ENCODE measurements at places on chromosomes 2 and 18.

DNA sequence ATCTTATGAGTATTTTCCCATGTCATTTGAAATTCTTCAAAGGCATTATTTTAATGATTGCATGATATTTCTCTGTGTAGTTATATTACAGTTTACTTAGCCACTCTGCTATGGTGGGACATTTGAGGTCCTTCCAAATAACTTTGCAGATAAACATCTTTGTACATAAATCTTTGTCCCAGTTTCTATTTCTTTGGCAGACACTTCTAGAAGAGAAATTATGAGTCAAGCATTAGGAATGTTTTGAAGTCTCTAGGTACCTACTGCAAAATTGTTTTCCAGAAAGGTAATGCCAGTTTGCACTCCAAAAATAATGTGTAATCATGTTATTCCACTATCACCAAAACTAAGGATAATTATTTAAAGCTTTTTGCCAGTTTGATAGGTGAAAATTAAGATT lies 149.7 kb downstream of the EN1 start:
- DNase-seq, result no peak

GRCh38 chr2:197358931-197359330 lies 48.4 kb upstream of the ANKRD44 start:
- DNase-seq, result no peak

GRCh38 chr18:76977684-76978232 lies 154.8 kb downstream of the MBP start:
- no peak for DNase-seq

DNA sequence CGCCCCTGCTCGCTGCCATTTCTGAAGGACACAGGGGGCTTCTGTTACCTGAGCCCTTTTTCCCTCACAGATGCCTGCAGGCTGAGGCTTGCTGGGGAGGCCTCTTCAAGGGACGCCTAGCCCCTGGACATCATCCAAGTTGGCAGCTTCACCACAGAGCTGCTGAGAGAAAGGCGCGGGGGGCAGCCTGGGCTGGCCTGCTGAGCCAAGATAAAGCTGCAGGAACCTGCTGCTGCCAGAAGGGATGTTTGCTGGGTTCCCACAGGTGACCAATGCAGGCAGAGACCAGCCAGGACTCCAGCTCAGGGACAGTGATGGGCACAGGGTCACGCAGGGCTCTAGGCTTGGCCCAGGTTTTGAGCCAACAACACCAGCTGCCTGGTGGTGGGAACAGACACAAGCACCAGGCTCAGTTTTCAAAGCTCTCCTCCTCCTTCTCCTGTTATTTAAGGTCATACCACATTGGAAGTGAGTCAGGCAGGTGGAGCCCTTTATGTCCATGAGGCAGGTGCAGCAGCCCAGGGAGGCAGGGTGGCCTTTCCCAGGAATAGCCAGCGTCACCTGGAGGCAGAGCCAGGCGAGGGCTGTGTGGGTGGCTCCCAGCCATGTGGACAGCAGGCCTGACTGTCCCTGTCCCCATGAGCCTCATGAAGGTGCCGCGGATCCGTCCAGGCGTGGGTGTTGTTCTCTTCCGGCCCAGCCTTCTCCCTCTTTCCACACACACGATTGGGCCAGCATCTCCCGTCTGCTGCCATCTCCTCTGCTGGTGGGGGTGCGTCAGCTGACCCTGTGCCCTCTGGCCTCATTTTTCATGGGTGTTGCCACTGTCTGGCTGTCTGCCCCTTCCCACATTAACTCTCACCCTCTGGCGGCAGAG lies 515.5 kb upstream of the MYT1L start:
- DNase-seq, result no peak

- DNase-seq, result no peak
Measured at GRCh38 chr2:121897335-121897970, 142.0 kb downstream of the TSN start.

Measured in stimulated activated CD8-positive, alpha-beta memory T cell treated with anti-CD3 and anti-CD28 coated beads, Interleukin-2, amount 100 ng/mL, for 48 hours (primary cell).